Thoracic aorta (tissue), 2 donors: ENCODE measurements at places on chromosomes 16 and 17. TPM values are rescaled to one million over a fixed set of nuclear protein-coding genes. Genes with fewer than 3 reads are reported as not detected.

GRCh38 chr17:16573466-16573865 is 4.5 kb upstream of the ZNF287 start:
- no peak for DNase-seq

The LDHD gene
- 14.1 TPM for total RNA-seq

GRCh38 chr17:76585649-76586593 is at the start of gene ST6GALNAC2:
TSS of gene ST6GALNAC2 (minus strand) at chr17:76585860. CDS start at chr17:76585808, 52 bp downstream.
- DNase-seq = no peak

DNA sequence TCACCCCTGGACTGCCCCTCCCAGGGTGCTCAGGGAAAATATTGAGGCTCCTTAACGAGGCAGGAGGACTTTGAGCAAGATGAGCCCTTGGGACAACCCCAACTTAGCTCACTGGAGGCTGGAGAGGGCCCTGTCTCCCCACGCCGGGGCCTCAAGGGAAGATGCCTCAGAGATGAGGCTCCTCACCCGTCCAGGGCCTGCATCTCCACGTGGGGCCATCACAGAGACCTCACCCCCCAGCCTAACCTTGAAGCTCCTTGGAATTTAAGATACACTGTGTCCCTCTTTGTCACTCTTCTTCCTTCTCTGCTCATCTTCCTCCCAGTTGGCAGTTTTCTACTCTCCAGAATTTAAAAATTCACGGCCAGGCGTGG is 11.2 kb downstream of the COX4I1 start:
- DNase-seq = no peak

GRCh38 chr17:42848093-42848492 is 2.9 kb upstream of the AOC3 start:
- no peak for DNase-seq

DNA sequence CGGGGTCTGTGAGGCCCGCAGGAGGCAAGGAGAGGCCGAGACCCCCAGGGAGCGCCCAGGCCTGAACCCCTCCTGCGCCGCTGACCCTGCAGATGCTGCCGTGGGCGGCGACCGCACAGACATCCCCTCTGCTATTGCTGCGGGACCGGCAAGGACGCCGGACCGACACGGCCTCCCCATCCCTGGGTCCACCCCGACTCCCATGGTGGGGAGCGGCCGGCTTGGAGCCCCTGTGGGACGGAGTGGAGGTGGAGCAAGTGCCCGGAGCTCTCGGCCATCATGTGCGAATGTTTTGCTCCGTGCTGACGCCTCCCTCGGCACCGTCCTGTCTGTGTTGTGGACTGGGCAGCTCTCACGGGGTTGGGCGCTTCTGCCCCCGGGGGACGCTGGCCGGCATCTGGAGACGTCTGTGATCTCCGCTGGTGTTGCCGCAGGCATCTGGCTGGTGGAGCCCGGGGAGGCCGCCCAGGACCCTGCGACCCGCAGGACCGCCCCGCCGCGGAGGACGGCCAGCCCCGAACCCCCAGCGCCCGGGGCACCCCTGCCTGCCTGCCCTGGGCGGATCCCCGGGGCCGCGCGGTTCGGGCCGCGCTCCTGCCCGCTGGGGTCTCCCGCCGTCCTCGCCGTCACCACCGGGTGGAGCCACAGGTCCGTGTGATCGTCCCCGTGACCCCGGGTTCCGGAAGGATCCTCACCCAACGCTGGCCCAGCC is 12.8 kb upstream of the GNG13 start:
- no peak for DNase-seq

GRCh38 chr16:15650698-15651171 is 690 bp downstream of the NDE1 start:
- DNase-seq = no peak

The NLE1 gene
- 10.7 TPM for total RNA-seq

- DNase-seq = no peak
Observed at GRCh38 chr16:12084436-12084835, 107.9 kb downstream of the SNX29 start.

- DNase-seq = no peak
Observed at GRCh38 chr17:35235917-35236316, 7.0 kb upstream of the SLFN5 start.

The FOXO3B gene
- total RNA-seq = 21.1 TPM

The KATNIP gene
- total RNA-seq = 16.0 TPM

GRCh38 chr16:55439101-55439690 is 39.8 kb upstream of the MMP2 start:
- no peak for DNase-seq

The CCDC200 gene
- total RNA-seq = not detected

GRCh38 chr17:43389046-43389947 is 9.5 kb upstream of the ARL4D start:
- peak; percentile 47 for DNase-seq

DNA sequence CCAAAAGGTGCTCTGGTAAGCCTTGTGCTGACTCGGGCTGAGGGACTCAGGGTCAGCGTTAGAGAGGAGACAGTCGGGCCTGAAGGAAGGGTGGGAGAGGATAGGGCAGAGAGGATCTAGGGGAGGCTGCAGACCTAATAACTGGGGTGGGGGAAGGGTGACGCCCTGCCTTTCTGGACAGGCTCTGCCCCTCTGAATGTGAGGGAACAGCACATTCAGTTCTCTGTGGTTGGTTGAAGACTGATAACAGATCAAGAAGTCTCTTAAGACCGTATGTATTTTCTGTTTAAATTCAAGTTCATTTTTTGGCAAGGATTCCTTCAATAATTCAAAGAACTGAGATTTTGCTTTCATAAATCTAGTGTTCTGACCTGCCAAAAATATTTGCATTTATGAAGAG is 56.2 kb upstream of the TEKT3 start:
- DNase-seq = no peak

GRCh38 chr16:76176153-76176552 is 101.0 kb upstream of the CNTNAP4 start:
- DNase-seq = no peak

The PPL gene
- 28.8 TPM for total RNA-seq

DNA sequence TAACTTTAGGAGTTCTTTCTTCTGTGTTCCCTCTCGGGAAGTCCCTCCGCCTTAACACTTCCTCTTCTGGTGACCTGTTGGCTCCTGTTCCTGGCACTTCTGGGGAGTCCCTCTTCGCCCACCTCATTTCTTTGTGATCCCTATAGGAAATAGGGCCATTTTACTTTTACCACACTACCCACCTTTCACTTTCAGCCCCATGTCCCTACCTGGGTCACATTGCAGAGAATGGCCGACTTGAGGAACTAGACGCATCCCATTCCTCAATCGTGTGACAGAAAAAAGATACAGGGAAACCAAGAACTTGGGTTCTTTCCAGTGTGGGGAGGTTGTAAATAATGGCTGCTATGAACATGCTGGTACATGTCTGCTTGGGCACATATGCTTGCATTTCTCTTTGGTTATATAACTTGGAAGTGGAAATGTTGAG is 6.6 kb downstream of the IL21R start:
- DNase-seq = no peak

- DNase-seq = no peak
Observed at GRCh38 chr17:17822189-17822588, 14.6 kb downstream of the SREBF1 start.

DNA sequence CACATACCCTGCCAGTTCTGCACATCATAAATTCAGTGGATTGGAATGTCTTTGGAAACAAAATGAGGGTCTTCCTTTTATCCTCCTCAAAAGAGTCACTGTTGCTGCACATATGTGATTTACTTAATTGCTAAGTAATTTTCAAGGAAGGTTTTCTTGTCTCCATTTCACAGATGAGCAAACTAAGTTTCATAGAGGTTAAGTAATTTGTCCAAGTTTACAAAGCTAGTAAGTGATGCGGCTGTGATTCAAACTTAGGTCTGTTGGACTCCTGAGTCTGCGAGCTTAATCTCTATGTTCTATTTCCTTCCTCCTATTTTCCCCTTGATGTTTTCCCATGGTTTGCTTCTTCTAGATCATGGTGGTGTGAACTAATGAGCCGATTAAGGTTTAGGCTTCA is 13.7 kb upstream of the ERN2 start:
- DNase-seq = no peak

The ZG16B gene
- total RNA-seq = not detected

The TMED6 gene
- total RNA-seq = not detected

The PDIA2 gene
- total RNA-seq = 3.2 TPM

DNA sequence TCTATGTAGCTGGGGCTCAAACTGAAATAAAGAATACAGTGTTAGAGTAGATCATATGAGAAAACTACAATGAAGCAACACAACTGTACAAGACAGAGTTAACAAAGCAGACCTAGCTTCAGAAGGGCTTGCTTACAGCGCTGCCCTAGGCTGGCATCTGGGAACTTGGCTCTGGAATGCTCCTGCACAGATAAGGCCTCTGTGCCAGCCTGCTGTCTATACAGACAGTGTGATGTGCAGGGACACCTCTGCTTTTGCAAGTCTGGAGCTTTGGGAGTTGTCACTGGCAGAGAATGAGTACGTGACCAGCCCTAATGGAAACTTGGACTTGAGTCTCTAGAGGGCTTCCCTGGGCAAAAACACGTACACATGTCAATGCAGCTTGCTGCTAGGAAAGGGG is 32.1 kb upstream of the SLC38A8 start:
- no peak for DNase-seq

GRCh38 chr17:18259621-18260331 is 686 bp upstream of the MIEF2 start:
- no peak for DNase-seq

The ENPP7 gene
- not detected for total RNA-seq

DNA sequence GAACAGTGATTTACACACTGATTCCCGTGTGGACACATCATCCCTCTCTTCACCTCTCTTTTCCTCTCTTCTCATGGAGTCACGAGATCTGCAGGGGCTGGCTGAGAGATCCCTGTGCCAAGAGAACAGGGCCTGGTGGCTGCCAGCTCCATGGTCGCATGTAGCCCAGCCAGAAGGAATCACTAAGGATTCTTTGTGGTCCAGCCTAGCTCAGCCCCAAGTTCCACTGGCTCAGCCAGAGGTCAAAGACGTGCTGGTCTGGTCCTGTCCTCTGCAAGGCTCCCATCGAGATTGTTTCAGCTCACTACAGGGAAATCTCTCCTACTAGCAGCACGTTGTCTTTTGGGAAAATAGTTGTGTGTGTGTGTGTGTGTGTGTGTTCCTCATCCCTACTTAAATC is 66.4 kb downstream of the NDEL1 start:
- no peak for DNase-seq

DNA sequence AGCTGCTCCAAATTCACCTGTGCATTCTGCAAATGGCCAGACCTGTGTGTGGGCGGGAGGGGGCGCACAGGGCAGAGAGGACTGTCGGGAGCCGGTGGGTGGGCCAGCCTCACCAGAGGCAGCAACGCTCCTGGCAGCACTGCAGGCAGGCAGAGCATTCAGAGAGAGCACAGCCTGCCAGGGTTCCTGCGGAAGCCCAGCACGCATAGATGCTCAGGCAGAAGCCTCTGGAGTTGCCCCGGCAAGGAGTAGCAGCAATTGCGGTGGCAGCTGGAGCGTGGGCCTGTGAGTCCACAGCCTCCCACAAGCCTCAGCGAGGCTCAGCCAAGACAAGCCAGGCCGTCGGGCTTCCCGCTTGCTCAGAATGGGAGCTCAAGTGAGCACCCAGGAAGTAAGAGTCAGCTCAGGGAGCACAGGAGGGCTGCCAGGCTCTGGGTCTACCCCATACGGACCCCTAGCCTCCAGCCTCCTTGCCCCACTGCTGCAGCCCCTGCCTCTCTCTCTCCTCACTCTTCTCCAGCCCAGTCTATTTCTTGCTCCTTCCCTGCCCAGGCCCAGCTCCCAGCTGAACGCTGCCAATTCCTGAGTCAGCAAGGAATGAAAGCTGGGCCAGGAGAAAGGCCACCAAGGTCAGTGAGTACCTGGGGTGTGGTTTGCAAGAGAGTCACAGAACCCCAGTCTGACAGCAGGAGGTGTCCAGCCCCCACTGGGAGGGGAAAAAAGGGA is 9.6 kb downstream of the EMC6 start:
- no peak for DNase-seq

- no peak for DNase-seq
Observed at GRCh38 chr16:22352723-22353122, 21.7 kb downstream of the CDR2 start.

DNA sequence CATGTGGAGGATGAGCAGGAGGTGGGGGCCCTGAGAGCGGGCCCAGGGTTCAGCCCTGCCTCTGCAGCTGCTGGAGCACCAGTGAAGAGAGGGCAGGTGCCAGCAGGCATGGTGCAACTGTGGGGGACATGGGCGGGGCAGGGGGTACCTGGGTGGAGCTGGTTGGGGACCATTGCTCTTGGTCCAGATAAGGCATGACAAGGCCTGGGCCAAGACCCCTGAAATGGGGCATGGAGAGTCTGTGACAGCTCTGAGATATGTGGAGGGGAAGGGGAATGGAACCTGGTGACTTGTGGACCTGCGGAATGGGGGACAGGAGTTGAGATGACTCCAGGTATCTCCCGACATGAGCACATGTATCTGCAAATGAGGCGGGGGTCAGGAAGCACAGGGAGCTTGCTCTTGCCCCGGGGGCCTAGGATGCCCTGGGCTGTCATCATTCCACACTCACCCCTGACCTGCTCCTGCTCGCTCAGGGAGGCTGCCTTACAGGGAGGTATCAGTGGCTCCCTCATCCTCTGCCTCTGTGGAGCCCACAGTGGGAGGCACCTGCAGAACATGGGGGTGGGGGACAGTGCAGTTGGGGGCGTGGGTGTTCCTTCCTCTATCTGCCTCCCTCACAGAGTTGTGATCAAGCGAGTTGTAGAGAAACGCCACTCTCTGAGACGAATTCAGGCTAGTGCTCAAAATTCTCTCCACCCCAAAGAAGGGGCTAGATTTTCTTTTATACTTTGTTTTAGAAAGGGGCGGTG is 40.2 kb downstream of the TMEM235 start:
- DNase-seq = no peak

- no peak for DNase-seq
Observed at GRCh38 chr16:52069866-52070265, 477.1 kb downstream of the TOX3 start.

The PIPOX gene
- 7.8 TPM for total RNA-seq

The CTRB2 gene
- total RNA-seq = 12.5 TPM

DNA sequence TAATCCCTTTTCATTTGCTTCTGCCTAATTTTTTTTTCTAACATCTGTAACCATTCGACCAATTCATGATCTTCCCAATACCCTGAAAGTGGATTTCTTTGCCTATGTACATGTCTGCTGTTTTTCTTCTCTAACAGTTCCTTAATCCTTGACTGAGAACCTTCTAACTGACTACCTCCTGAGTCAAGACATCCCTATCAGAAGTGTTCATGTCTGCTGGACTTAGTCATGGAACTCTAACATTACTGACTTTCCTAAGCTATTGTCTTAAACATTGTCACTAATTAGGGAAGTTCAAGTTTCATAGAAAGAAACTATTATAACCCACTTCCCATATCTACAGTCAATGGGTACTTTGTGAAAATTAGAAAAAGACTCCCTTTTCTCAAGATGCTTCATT is 52.4 kb upstream of the IRX5 start:
- DNase-seq = no peak

- no peak for DNase-seq
Observed at GRCh38 chr17:2232244-2232638, 71.3 kb downstream of the SMG6 start.

DNA sequence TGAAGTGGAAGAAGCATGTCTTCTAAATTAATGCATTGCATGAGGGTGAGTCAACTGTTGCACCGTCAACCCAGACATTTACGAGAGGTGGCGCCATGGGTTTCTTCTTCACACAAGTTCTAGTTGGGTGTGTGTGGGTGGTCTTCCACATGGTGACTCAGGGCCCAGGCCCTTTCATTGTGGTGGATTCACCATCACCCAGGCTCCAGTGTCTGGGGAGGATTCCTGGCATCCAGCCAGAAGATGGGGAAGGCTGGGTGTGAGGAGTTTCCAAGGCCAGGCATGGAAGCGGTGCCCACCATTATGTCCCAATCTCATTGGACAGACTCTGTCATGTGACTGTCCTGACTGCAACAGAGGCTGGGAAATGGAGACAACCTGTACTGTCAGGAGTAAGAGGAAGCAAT is 21.4 kb upstream of the JPH3 start:
- no peak for DNase-seq

- DNase-seq = no peak
Observed at GRCh38 chr16:30346286-30346685, 8.8 kb downstream of the CD2BP2 start.
